ENCODE measurements at places on chromosomes 4 and X.

DNA sequence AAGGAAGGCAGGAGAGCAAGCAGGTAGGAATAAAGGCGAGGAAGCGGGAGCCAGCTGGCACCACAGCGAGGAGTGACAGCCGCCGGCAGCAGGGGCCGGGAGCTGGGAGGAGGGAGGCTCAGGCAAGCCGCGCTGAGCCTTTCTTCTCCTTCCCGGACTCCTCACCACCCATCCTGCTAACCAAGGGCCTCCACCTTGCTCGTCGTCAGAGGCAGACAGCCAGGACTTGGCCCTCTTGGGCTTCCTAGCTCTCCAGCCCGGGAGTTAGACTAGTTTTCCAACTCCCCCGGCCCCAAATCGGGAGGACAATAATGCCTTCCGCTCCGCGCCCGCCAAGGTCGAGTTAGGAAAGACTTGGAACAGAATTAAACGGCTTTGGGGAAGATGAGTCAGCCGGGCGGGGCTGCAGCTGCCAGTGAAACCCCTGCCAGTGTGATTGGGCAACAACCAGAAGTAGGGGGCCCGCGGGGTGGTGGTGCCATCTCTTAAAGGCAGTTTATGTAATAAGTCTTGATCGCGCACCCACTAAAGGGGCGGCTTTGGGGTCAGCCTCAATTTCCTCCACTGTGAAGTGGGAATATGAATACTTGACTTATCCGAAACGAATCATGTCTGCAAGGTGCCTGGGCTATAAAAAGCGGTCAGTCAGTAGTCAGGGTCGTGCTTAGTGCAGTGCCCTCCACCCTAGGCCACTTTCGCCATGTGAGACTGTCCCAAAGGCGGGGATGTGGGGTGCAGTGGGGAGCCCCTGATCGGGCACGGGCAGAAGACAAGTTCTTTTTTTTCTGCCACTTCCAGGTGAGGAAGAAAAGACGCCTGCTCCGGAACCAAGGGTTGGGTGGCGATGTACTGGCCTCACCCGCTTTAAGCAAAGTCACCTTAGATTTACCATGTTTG lies 6.7 kb upstream of the HSD17B10 start:
- H3K27me3 ChIP-seq, result no peaks in the 10 kb centered on the region
- peak; percentile 41 for DNase-seq
- no peak overlapping the region for H3K4me3 ChIP-seq
- H3K27ac ChIP-seq, result peak overlapping the region; percentile 62
- peaks cover 3% of the 10 kb centered on the region for H3K4me1 ChIP-seq

DNA sequence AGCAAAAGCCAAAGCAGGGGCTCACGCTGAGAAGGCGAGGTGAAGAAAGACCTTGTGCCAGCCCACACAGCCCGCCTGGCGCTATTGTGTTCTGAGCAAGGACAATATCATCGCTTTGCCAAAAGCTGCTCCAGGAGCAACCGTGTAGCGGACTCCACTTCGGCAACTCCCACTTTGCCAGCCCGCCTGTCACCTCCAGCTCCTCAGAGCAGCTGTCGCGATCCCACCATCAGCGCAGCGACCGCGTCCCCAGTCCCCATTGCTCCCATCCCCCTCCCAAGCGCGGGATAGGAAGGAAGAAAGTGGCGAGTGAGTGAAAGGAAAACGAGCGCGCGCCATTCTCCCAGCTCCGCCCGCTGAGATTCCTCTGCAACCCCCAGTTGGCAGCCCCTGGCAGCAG lies 759 bp downstream of the ZC4H2 start:
- no peaks in the 10 kb centered on the region for H3K4me1 ChIP-seq
- no peaks in the 10 kb centered on the region for H3K36me3 ChIP-seq
- H3K27ac ChIP-seq, result no peak overlapping the region
- peak; percentile 40 for DNase-seq
- H3K4me3 ChIP-seq, result peak overlapping the region; percentile 45
- H3K27me3 ChIP-seq, result no peaks in the 10 kb centered on the region

GRCh38 chr4:169791062-169791461 lies 33.3 kb upstream of the HPF1 start:
- H3K27me3 ChIP-seq, result peaks cover 7% of the 10 kb centered on the region
- no peak overlapping the region for H3K4me3 ChIP-seq
- no peak overlapping the region for H3K27ac ChIP-seq
- H3K4me1 ChIP-seq, result no peaks in the 10 kb centered on the region
- no peak for DNase-seq
- no peaks in the 10 kb centered on the region for H3K36me3 ChIP-seq

- DNase-seq, result no peak
- no peak overlapping the region for H3K4me3 ChIP-seq
- no peaks in the 10 kb centered on the region for H3K36me3 ChIP-seq
- no peaks in the 10 kb centered on the region for H3K4me1 ChIP-seq
- H3K27ac ChIP-seq, result no peak overlapping the region
Measured at GRCh38 chr4:165351359-165352130, 24.1 kb downstream of the MSMO1 start.

DNA sequence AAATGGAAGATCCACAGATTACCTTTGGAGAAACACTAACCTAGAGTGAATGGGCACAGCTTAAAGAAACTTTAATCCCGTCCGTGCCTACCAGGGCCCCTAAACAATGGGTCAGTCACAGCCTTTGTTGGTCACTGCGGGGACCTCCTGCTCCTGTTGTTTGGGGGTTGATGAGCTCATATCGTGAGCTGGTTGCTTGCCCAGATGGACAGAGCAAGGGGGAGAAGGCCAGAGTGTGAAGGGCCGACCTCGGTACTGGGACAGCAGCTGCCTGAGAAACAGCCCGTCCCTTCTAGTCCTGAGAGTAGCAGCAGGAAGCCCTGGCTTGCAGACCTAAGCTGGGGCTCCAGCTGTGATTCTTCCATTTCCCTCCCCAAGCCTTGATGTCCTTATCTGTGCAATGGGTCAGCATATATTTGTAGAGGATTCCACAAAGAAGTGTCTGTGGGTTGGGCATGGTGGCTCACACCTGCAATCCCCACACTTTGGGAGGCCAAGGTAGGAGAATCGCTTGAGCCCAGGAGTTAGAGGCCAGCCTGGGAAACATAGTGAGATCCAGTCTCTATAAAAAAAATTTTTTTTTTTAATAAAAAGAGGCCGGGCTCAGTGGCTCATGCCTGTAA lies 69.6 kb upstream of the SLC34A2 start:
- no peaks in the 10 kb centered on the region for H3K4me1 ChIP-seq
- no peak overlapping the region for H3K27ac ChIP-seq
- H3K36me3 ChIP-seq, result no peaks in the 10 kb centered on the region
- no peaks in the 10 kb centered on the region for H3K27me3 ChIP-seq
- no peak overlapping the region for H3K4me3 ChIP-seq

- no peak overlapping the region for H3K4me3 ChIP-seq
- H3K4me1 ChIP-seq, result no peaks in the 10 kb centered on the region
- DNase-seq, result peak; percentile 42
- H3K27ac ChIP-seq, result no peak overlapping the region
- no peaks in the 10 kb centered on the region for H3K27me3 ChIP-seq
- no peaks in the 10 kb centered on the region for H3K36me3 ChIP-seq
Measured at GRCh38 chr4:8255698-8256441, 13.7 kb upstream of the HTRA3 start.

GRCh38 chr4:154660052-154660451 lies 47.6 kb upstream of the FGG start:
- no peak overlapping the region for H3K27ac ChIP-seq
- H3K27me3 ChIP-seq, result no peaks in the 10 kb centered on the region
- H3K36me3 ChIP-seq, result no peaks in the 10 kb centered on the region
- peak; percentile 81 for DNase-seq
- no peaks in the 10 kb centered on the region for H3K4me1 ChIP-seq

DNA sequence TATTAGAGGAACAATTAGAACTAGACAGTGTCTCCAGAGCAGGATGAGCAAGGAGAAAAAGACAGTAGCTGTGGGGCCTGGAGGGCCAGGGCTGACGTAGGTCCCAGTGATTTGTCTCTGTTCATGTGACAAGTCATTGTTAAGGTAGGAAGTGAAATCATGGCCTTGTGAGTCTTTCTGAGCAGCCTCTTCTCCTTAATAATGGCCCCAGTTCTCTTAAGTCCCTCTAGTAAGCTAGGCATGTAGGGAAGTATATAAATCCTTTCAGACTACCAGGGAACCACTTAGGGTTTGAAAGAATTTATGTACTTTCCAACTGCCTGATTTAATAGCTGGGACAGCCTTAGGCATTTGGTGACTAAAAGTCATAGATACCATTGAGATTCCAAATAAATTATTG lies 133.0 kb downstream of the KLHL8 start:
- H3K4me1 ChIP-seq, result peaks cover 6% of the 10 kb centered on the region
- no peak for DNase-seq
- H3K27ac ChIP-seq, result no peak overlapping the region

DNA sequence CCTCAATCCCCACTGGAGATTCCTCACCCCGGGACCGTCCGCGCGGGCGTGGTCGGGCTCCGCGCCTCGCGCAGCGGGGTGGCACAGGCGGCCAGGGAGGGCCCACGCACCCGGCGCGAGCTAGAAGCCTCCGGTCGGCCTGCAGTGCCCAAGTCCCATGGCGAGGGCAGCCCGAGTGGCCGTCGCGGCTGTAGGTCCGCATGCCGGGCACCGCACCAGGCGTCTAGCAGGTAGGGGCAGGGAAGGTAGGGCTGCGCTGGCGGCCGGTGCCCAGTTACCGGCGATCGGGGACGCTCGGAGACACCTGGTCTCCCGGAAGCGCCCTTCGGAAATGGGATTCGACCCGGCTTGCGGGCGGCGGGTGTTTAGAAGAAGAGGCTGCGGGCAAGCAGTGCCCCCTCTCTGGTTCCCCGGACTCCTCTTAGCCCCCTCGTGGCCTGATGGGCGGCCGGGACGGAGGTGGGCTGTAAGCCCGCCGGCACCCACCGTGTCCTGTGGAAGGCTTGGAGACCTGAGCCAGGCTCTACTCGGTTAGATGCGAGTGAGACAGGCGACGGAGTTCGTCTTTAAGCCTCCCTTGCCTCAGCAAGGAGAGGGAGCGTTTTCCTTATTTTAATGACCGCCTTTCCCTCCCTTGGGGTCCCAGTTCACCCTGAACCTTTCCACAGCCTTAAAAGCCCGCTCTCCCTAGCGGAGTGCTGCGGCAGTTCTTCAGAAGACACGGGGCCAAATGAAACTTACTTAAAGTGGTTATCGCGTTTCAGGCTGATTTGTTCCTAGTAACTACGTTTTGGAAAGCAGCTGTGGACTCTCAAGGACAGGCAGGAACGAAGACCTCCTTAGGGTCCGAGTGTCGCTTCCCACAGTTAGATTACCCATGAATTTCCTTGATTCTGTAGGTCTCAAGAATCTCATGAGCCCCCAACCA lies 821 bp downstream of the SLITRK2 start:
- H3K36me3 ChIP-seq, result no peaks in the 10 kb centered on the region
- peaks cover 2% of the 10 kb centered on the region for H3K4me1 ChIP-seq
- H3K27me3 ChIP-seq, result peaks cover 4% of the 10 kb centered on the region
